ENCODE measurements at places on chromosomes 13 and 19. TPM values are rescaled to one million over a fixed set of nuclear protein-coding genes. Genes with fewer than 3 reads are reported as not detected.

FSD1 gene
- 8.1 TPM for total RNA-seq

MIPEP gene
- total RNA-seq = 26.4 TPM

MIER2 gene
- total RNA-seq = 18.9 TPM

ATP7B gene
- total RNA-seq = 2.7 TPM

SERPINE3 gene
- not detected for total RNA-seq

TTYH1 gene
- 0.25 TPM for total RNA-seq

SYCN gene
- not detected for total RNA-seq
